ENCODE measurements at places on chromosomes 7 and 10.
A peak's percentile ranks its signal among the peaks of the same experiment; 100 is the strongest.

DNA sequence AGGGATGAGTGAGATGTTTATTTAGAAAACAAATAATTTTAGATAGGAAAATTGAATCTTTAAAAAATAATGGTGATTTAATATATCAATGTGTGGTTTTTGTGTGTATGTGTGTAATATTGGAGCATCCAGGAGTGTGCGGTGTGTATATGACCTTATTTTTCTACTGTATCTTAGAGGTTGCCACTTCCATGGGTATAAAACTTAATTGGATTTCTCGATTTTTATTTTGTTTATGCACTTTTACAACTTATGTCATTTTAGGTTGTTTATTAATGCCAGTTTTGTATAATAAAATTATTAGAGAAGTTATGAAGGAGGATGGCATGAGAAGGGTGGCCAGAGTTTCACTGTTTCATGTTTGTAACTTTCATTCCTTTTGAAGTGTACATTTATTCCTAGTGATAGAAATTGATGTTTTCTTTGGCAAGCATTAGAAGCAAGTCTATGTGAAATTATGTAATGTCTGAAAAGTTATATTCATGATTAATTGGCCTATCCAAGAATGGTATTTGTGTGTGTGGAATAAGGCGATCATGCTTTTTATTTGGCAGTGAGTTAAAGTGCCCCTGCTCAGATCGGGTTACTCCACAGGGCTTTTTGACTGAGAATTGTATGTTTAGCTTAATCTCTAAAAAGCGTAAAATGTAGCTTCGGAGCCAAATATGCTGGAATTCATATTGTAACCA lies 110.3 kb downstream of the KAT6B start:
- no peak overlapping the region for H3K27ac ChIP-seq
- peak; percentile 81 for DNase-seq

DNA sequence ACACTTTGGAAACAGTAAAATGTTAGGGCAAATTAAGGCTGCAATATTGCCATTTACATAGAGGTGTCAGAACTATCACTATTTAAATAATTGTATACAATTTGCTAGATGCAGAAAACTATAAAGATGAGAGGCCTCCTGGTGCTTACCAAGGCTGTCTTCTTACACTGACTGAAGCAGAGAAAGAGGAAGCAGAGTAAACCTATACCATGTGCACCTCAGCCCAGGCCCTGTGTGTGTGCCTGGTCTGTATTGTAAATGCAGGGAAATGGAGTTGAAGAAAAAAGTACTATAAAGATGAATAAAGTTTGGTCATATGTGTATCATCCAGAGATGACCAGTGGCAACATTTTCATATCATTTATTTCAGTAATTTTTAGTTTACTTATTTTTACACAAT lies 29.2 kb downstream of the ELMO1 start:
- no peak overlapping the region for H3K27ac ChIP-seq
- DNase-seq = no peak
- H3K36me3 ChIP-seq = peaks cover 6% of the 10 kb centered on the region
- peaks cover 19% of the 10 kb centered on the region for H3K4me1 ChIP-seq
- no peak overlapping the region for H3K4me3 ChIP-seq

DNA sequence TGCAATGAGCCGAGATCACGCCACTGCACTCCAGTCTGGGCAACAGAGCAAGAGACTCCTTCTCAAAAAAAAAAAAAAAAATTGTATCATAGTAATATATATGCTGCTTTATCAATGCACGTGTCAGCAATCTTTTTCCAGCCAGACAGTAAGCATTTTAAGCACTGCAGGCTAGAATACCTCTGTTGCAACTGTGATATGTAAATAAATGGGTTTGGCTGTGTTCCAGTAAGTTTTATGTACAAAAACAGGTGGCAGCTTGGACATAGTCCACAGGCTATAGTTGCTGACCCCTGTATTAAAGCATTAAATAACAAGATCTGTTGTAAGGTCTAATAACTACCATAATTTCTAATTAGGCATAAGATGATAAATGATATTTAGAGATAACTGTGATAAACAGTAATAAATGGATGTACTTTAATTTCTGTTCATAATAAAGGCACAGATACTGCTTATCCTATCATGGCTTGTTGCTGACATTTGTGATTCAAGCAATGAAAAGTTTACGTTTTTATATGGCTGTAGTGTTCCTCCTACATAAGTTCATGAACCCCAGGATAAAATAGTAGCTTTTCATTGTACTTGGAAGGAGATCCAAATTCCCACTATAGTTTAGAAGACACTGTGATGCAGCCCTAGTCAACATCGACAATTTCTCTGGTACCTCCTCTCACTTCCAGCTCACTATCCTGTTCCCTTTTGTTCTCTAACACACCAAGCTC lies 161.4 kb downstream of the ELMO1 start:
- H3K27ac ChIP-seq = peak overlapping the region; percentile 29
- no peaks in the 10 kb centered on the region for H3K36me3 ChIP-seq
- no peaks in the 10 kb centered on the region for H3K27me3 ChIP-seq
- H3K4me1 ChIP-seq = peaks cover 44% of the 10 kb centered on the region
- no peak overlapping the region for H3K4me3 ChIP-seq

GRCh38 chr10:27464993-27465392 lies 39.1 kb upstream of the RAB18 start:
- no peak for DNase-seq
- no peaks in the 10 kb centered on the region for H3K36me3 ChIP-seq

Data from muscle of leg (tissue), 16 donors.